ENCODE measurements at places on chromosomes 5 and 9. TPM values are rescaled to one million over a fixed set of nuclear protein-coding genes. Genes with fewer than 3 reads are reported as not detected.

DNA sequence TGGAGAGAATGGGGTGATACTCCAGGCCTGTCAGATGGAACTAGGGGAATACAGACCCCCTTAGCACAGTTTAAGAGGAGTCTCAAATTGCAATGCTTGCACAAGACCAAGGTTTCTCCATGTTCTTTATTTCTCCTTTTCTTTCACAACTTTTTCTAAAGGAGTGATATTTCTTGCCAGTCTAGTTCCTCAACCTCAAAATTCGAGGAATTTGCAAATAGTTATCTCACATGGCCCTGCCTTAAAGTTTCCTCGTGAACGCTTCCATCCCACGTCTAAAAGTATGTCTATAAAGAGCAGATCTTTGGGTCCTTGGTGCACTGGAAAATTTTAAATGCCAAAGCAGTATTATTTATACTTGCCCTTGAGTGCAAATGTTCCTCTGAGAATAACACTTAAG is 373.8 kb upstream of the KLF4 start:
- H3K36me3 ChIP-seq, result no peaks in the 10 kb centered on the region
- DNase-seq, result no peak

The FNIP1 gene
- 27.7 TPM for total RNA-seq

- peaks cover 67% of the 10 kb centered on the region for H3K4me1 ChIP-seq
- no peaks in the 10 kb centered on the region for H3K36me3 ChIP-seq
- no peaks in the 10 kb centered on the region for H3K27me3 ChIP-seq
These were observed 9.0 kb downstream of the PRRC2B start for GRCh38 chr9:131402738-131403492.

The SARDH gene
- total RNA-seq, result 8.8 TPM

DNA sequence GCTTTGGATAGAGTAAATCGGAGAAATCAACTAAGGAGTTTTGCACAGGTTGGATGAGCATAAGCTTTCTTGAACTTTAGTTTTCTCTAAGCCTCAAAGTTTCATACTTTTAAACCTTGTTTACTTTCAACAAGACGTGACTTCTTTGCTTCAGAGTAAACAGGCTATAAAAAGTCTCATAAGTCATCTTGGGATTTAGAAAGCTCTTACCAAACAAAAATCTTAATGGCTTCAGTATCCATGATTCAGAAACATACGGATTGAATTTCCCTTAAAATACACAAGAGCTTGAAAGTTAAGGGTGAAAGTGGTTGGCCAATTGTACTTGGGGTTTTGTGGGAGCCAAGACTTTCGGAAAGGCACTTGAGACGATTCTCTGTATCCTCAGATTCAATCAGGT is 270.9 kb upstream of the ANKH start:
- no peak overlapping the region for H3K27ac ChIP-seq
- no peak overlapping the region for H3K4me3 ChIP-seq
- H3K4me1 ChIP-seq, result no peaks in the 10 kb centered on the region
- no peak for DNase-seq

DNA sequence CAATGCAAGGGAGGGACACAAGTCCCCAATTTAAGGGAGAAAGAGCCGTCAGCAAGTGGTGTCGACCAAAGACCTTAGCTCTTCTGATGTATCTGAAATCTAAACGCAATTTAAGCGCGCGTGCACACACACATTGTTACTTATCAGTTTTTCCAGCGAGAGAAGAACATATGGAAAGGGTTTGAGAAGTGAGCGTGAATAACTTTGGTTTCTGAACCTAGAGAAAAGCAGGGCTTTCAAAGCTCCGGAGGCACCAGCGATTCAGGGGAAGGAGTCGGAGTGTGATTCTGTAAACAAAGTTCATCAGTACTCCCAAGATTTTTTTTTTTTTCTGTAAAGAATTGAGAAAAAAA is 191.8 kb downstream of the MEF2C start:
- no peak overlapping the region for H3K27ac ChIP-seq
- peaks cover 30% of the 10 kb centered on the region for H3K4me1 ChIP-seq
- H3K4me3 ChIP-seq, result no peak overlapping the region
- H3K27me3 ChIP-seq, result peaks cover 40% of the 10 kb centered on the region

DNA sequence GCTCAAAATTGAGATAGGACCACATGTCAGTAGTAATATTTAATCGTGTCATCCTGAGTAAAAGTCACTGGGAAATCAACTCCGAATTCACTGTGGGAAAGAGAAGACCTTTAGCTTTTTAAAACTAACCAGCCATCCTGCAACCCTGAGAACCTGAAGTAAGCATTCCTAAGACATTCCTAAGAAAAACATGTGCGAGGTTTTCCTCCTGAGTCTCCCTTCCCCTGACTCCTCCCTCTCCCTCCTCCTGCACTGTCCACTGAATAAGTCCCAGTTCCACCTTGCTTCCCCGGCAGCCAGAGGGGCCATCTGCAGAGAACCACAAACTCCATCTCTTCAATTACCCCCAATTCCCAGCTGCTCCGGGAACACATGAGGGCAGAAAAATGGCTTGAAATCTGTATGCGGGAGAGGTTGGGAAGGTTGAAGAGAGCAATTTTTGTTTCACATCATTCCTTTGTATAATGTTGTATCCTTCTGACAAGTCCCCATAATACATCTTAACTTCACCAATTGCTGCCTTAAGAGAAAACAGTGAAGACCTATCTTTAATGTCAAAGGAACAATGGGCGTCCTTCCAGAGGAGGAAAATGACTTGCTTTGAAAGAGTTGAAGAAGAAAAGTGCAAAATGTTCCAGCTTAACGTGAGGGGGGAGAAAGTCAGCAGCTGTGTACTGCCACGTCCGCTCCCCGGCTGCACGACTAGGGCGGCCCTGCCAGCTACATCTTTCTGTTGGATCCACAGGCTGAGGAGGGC is 186.3 kb downstream of the ZNF462 start:
- no peaks in the 10 kb centered on the region for H3K4me1 ChIP-seq
- H3K27ac ChIP-seq, result no peak overlapping the region
- H3K27me3 ChIP-seq, result peaks cover 2% of the 10 kb centered on the region
- no peaks in the 10 kb centered on the region for H3K36me3 ChIP-seq

DNA sequence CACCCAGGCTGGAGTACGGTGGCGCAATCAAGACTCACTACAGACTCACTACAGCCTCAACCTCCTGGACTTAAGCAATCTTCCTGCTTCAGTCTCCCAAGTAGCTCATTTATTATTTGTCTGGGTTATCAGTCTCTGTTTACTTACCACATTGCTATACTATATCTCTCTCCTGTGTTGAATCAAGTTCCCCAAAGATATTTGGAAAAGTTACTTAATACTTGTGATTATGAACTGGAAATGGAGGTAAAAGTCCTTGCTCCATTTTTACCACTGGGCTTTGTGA is 55.6 kb downstream of the ANGPTL2 start:
- H3K36me3 ChIP-seq, result no peaks in the 10 kb centered on the region
- DNase-seq, result no peak
- H3K4me1 ChIP-seq, result no peaks in the 10 kb centered on the region
- H3K4me3 ChIP-seq, result no peak overlapping the region
- H3K27ac ChIP-seq, result no peak overlapping the region
- no peaks in the 10 kb centered on the region for H3K27me3 ChIP-seq

DNA sequence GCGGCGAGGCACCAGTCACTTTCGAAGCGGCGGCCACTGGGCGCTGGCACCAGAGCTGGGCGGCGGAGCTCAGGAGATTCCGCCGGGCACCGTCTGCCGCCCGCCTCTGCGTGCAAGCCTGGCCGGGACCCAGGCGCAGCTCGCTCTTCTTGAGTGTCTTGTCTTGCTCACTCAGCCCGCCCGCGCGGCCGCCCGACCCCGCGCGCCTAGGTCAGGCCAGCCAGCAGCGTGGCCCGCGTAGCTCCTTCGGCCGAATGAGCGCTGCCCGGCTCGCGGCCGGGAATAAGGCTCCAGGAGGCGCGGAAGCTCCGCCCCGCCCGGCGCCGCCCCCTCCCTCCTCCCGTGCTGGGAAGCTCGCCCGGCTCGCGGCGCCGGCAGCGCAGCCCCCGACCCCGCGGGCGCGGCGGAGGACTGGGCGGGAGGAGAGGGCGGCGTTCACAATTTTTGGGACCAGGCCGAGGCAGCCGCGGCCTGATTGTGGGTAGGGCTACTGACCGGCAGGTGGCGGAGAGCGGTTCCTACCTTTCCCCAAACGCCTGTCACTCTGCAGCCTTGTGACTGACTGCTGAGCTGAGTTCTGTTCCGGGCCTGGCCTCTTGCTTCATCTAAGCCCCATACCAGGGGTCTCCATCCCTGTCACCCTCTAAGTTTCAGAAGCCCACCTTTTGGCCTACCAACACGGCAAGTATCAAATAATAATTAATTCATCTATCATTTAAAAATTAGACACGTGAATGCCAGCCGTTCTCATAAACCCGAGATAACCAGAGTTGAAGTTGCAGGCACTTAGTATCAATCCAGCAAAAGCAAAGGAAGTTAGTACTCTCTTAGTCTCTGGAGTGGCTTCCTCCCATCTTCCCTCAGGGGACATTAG is at the start of gene HBEGF:
HBEGF (minus strand) TSS at position 256 of the 874 bp plus-strand sequence. CDS start 275 bp downstream, outside the sequence.
- peak within 1 kb of the TSS; percentile 73 for H3K4me3 ChIP-seq
- peaks cover 35% of the 10 kb centered on the region for H3K4me1 ChIP-seq
- H3K27me3 ChIP-seq, result peaks cover 22% of the 10 kb centered on the region
- H3K36me3 ChIP-seq, result no peaks in the 10 kb centered on the region
- peak; percentile 9 for DNase-seq

All from T-cell (primary cell).